ENCODE measurements at places on chromosomes 7 and 10.

DNA sequence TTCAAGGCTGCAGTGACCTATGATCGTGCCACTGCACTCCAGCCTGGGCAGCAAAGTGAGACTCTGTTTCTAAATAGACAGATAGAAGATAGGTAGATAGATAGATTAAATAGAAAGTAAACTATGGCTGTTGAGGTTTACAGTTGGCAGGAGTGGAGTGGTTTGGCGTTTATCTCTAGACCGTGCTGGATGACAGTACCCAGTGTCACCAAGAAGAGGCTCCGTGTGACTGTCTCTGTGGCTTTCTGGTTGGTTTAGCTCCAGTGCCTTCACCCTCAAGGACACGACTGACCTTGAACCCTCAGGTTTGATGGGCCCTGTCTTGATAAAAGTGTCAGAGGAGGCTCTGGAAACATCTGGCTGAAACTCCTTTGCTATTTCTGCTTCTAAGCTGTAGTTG is 31.7 kb downstream of the CHST12 start:
- no peak for DNase-seq

DNA sequence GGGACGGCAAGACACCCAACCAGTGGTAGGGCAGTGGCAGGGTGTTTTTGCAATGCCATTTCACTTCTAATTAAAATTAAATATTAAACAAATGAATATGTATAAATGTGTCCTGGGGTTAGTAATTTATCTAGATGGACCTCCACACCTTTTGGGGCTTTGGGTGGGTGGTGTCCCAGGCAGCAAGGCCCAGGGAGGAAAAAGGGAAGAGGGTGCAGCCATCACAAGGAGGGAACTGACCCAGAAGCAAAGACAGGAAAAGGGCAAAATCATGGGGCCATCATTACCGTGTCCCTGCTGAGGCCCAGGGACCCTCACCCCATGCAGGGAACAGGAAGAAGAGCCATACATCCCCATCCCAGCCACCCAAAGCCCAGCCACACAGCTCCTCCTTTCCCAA is 204.6 kb downstream of the GRID1 start:
- no peak for DNase-seq

- peak; percentile 57 for DNase-seq
Observed at GRCh38 chr10:79331709-79332108, 15.6 kb upstream of the PPIF start.

- DNase-seq, result no peak
Observed at GRCh38 chr7:135523146-135523545, 13.2 kb upstream of the CNOT4 start.

All from activated CD8-positive, alpha-beta memory T cell treated with anti-CD3 and anti-CD28 coated beads for 48 hours (primary cell).